ENCODE measurements at places on chromosomes 1 and 21. TPM values are rescaled to one million over a fixed set of nuclear protein-coding genes. Genes with fewer than 3 reads are reported as not detected.

EXTL2 gene
- 1.2 TPM for total RNA-seq

KLHDC9 gene
- total RNA-seq = not detected

LRRC8D gene
- total RNA-seq = 16.9 TPM

CR1L gene
- not detected for total RNA-seq

ZNF648 gene
- total RNA-seq = not detected

HPCA gene
- total RNA-seq = not detected

HNRNPCL4 gene
- total RNA-seq = not detected

WRAP73 gene
- 27.5 TPM for total RNA-seq

CRP gene
- not detected for total RNA-seq
